MCF 10A (cell line): ENCODE measurements at places on chromosomes 7 and 10.

DNA sequence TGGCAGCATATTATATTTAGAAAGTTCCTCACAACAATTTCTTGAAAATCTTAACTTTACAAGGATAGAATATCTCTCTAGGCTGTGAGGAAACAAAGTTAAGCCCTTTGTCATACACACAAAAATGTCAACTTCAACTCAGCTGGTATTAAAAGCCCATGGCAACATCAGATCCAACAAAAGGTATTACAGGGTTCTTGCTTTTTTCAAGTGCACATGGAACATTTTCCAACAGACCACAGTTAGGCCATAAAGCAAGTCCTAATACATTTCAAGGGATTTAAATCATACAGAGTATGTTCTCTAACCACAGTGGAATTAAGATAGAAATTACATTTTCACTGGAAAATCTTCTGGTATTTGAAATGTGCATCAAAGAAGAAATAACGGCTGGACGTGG lies 71.9 kb upstream of the OIT3 start:
- no peak for DNase-seq

DNA sequence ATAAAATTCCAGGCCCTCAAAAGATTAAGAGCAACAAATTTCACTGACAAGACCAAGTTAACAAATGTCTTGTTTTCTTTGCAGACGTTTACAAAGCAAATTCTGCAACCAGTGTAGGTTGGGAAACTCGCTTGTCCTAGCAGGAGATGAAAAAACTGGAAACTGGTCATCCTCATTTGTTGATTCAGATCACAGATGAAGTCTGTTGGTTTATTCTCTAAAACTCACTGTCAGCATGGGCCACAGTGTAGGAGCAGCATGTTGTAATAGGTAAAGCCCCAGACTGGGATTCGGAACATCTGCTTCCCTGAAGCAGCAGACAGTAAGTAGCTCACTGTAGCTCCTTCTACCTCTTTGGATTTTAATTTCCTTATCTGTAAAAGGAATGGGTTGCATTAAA lies 31.5 kb downstream of the PANK1 start:
- no peak for DNase-seq

DNA sequence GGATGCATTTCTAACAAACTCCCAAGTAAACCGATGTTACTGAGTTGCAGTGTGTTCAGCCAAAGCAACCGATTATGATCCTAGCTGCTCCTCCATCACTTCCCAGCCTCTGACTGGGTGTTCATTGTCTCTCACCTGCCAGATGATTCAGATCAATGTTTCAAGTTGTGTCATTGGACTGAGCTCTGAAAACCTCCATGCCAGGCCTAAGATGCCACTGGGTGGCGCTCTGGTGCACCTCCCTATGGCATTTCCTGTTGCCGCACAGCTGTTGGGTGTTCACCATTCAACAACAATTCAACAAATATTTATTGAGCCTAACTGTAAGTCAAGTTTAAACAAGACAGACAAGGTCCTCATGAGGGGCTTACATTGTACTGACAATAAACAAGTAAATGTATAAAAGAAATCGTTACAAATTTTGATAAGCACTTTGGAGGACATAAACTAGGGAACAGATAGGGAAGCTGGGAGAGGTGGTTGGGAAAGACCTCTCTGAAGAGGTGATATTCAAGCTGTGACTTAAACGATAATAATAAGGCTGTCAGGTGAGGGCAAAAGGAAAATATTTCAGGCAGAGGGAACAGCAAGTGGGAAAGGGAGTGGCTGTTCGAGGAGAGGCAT lies 22.8 kb downstream of the RGR start:
- peak; percentile 36 for DNase-seq

DNA sequence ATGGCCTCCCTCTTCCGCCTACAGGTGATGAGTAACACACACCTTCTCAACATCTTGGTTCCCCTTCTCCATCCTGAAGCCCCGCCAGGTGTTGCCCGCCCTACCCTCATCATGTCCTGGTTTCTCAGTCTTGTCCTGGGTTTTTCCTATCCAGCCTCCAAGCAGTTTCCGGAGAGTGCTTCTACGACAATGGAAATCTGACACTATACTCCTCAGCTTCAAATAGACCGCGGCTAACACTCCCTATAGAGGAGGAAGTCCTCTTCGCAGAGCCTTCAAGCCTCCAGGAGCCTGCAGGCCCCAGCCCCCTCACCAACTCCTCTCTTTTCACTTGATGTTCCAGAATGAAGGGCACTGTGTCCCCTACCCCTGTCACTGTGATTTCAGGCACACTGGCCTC lies 147.4 kb downstream of the PRPF18 start:
- no peak for DNase-seq

- peak; percentile 34 for DNase-seq
These were observed 22.7 kb upstream of the WASHC2A start for GRCh38 chr10:50044941-50045664.

- DNase-seq, result no peak
These were observed 206.6 kb upstream of the BMPER start for GRCh38 chr7:33698692-33699128.

- peak; percentile 56 for DNase-seq
These were observed 5.7 kb upstream of the TIAL1 start for GRCh38 chr10:119602241-119603095.

DNA sequence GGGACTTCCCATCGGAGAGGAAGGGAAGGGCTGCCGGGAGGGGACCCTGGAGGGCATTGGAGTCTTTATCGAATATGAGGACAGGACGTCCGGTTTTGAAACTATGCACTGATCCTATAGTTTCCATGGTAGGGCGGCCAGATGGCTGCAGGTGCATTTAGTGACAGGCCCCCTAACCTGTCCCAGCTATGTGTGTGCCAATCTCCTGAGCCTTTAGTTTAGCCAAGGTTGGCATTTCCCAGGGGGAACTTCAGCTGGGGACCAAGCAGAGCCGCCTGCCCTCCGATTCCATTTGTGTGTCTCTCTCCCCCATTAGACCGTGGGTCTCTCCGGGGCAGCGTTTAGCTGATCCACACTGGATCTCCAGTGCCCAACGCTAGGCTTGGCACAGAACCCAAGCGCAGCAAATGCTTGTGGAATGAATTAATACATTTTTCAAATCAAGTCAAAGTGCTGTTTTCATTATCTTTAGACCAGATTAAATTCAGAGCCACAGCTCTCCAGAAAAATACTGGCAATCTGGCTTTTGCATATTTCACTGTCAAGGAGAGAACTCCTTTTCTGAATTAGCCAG lies 19.9 kb downstream of the TMEM270 start:
- no peak for DNase-seq

- no peak for DNase-seq
These were observed 3.1 kb downstream of the FLNC start for GRCh38 chr7:128833148-128833945.

- DNase-seq, result no peak
These were observed 80.5 kb upstream of the KMT2E start for GRCh38 chr7:104933521-104933988.

GRCh38 chr7:24587853-24588252 lies 14.6 kb downstream of the PALS2 start:
- peak; percentile 15 for DNase-seq

GRCh38 chr7:17421941-17422340 lies 123.5 kb downstream of the AHR start:
- DNase-seq, result no peak

GRCh38 chr7:123533553-123533917 lies 860 bp downstream of the IQUB start:
- DNase-seq, result no peak

DNA sequence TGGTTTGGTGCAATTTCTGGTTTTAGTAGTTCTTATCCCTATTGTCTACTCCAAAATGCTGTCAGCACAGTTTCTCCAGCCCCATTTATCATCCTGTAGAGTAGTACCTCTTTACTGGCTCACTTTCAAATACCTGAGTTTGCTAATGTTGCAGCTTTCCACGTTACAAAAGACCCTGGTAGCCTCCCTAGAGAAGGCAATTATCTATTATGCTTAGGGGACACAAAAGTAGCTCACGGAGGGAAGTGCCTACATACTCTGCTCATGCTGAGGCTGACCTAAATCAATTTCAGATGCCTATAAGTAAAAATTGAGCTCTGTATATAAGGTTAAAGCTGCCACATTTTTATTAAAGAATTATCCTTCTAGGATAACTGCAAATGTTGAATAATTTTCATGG lies 603.6 kb downstream of the CNTNAP2 start:
- DNase-seq, result no peak

- DNase-seq, result peak; percentile 71
These were observed 34.7 kb downstream of the MET start for GRCh38 chr7:116706668-116707126.

DNA sequence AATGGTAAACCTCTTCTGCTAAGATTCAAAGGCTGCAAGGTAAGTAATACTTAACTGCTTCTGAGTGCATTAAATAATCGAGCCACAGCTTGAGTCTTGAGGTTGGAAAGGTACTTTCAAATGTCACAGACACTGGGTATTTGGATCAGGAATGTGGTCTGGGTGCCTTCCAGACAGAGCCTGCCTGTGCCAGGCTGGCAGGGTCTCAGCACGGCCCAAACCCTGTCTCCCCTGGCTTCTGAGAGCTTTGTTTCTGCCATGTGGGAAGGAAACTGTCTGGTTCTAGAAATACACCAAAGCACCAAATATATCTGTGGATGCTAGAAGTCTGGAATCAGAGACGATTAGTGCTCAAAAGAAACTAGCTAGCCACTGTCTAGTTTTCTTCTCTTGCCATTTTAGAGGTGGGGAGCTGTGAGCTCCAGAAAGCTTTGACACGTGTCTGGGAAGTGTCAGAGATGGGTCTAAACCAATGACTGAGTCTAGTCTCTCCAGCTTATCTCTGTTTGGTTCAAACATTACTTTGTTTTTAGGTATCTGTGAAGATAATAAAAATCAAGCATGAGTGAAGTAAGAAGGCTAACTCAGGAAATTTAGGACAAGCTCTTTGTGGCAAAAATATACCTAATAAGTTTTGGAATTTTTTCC lies 162.8 kb downstream of the CYP26A1 start:
- DNase-seq, result no peak

DNA sequence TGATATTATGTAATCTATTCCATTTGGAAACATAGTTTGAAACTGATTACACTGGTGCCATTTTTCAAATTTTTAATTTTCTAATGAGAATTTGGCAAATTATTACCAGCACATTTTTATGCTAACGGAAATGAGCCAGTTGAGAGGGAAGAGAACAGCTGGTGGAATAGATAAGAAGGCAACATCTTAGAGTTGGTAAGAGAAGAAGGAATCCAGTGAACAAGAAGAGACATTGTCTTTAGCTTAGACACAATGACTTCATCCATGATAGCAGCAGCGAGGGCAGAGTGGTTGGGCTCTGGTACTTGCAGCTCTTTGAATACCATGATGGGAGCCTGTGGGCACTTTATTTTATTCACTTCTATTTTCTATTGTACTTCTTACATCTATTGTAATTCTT lies 89.6 kb downstream of the CHRM2 start:
- DNase-seq, result no peak

- DNase-seq, result peak; percentile 66
These were observed 207.9 kb upstream of the MYO3A start for GRCh38 chr10:25725917-25726716.

GRCh38 chr10:68561865-68562649 lies 1.9 kb downstream of the TET1 start:
- no peak for DNase-seq

- peak; percentile 22 for DNase-seq
These were observed 26.6 kb downstream of the RPP38 start for GRCh38 chr10:15123749-15124184.

DNA sequence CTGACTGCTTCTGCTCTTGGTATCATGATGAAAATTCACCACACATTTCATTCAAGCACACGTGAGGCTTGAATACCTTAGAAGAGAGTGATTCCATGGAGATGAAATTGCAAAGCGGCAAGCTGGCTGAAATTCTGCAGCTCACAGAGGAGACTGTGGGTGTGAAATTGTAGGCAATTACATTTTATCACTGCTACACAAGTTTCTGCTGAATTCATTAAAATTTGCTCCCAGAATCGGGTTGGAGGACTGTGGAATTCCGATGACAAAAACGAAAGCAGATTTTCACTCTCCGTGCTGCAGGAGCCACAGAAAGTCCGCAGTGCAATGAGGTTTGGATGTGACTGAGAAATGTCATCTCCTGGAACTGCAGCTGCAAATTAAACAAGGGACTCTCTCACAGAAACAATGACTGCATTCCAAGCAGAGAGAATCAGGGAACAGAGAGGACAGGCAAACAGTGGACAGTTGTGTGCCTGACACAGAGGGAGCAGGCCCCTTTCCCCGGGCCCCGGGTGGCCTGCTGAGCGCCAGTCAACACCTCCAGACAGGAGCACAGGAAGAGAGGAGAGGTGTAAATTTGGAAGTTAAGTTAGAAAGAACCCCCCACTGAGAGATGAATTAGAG lies 109.1 kb downstream of the C10orf90 start:
- no peak for DNase-seq

DNA sequence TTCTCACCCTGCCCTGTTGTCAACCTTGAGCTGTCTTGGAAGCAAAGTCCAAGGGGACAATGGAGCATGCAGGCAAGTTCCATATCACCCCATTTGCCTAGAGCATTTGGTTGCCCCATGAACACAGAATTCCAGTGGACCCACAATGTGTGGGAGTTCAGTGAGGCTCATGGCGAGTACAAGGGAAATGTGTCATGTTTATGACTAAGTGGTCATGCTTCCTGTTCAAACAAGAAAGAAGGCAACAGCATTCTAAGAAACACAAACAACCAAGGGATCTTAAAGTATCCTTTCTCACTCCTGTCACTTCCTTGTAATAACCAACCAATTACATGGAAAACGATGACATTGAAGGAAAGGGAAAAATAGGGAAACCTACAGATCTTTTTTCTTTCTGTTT lies 513.0 kb downstream of the INHBA start:
- DNase-seq, result peak; percentile 96

- no peak for DNase-seq
These were observed 447.4 kb downstream of the XPNPEP1 start for GRCh38 chr10:109475711-109476421.

GRCh38 chr10:119454990-119455389 lies 87.5 kb downstream of the RGS10 start:
- no peak for DNase-seq

- peak; percentile 27 for DNase-seq
These were observed 5.7 kb upstream of the GSTK1 start for GRCh38 chr7:143257501-143257900.

DNA sequence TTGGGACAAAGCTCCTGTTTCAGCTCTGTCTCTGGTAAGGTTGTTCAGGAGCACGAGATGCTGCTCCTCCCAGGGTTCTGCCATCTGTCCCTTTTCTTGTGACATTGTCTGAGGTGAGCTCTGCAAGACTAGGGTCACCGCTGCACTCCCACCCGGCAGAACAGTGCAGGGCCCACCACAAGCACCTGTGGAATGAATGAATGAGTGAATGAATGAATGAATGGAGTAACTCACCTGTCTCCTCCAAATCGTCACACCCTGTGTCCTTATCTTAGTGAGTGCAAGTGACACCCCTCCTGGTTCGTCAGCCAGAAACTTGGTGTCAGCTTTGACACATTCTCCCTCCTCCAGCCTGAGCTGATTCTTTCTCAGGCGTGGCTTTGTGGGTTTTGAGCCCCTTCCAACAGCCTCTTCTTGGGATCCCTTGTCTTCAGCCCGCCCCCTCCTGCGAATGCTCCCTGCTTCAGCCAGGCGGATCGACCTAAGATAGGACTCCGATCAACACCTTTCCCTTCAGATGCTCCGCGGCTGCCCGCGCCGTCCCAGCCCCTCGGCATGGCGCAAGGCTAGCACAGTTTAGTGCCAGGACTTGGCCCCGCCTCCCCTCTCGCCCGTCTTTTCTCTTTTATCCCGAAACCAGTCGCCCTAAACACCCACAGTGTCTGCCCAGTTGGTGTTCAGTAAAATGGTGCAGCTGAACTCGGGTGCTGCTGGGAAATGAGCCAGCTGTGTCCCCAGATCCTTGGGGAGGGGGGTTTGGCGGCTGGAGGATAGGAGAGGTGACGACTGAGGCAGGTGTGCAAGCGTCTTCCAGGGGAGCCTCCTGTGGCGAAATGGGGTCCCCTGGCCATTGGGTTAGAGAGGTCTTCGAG lies 89.3 kb downstream of the BEND7 start:
- no peak for DNase-seq

GRCh38 chr7:1125603-1125969 lies 34.4 kb downstream of the ZFAND2A start:
- DNase-seq, result no peak
